ENCODE measurements at places on chromosomes 1 and 21. TPM values are rescaled to one million over a fixed set of nuclear protein-coding genes. Genes with fewer than 3 reads are reported as not detected.

DNA sequence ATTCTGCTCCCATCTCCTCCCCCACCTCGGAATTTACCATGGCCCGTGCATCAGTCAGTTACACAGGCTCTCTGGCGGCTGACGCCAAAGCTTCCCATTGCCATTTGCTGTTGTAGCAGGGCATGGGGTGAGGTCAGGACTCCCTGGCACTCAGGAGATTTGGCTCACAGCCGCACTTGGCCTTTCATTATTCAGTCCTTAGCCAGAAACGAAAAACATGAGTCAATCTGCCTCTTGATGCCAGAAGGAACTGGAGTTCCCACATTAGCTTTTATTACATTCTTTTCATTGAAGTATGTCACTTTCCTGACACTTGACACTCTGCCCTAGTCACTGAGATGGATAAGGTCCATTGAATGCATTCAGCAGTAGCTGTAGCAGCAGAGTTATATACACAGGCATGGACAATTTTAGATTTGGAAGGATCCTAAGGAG lies 260.6 kb downstream of the CACNA1E start:
- H3K4me1 ChIP-seq = no peaks in the 10 kb centered on the region
- H3K36me3 ChIP-seq = no peaks in the 10 kb centered on the region
- no peak overlapping the region for H3K27ac ChIP-seq
- peak; percentile 51 for DNase-seq
- no peak overlapping the region for H3K4me3 ChIP-seq

GPR3 gene
- total RNA-seq = 0.35 TPM

DNA sequence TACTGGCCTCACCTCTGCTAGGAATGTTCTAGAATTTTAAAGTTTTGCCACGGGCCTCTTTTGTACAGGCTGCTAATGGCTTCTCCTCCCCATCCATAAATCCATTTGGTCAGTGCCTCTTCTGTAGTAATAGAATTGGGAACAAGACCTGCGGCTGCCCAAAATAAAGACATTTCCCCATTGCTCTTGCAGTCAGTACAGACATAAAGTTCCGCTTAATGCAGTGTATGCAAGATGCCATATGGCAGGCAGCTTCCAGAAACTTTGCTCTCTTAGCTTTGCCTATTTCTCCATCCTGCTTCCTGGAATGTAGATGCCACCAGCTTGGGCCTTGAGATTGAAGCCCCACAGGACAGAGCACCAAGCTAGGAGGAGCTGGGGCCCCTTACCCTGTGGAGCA lies 3.7 kb upstream of the SLC2A5 start:
- no peaks in the 10 kb centered on the region for H3K36me3 ChIP-seq
- H3K27me3 ChIP-seq = no peaks in the 10 kb centered on the region
- H3K4me1 ChIP-seq = peaks cover 6% of the 10 kb centered on the region
- DNase-seq = no peak
- no peak overlapping the region for H3K4me3 ChIP-seq
- H3K27ac ChIP-seq = no peak overlapping the region

CRP gene
- not detected for total RNA-seq

- no peak for DNase-seq
- H3K27me3 ChIP-seq = peaks cover 3% of the 10 kb centered on the region
- peaks cover 13% of the 10 kb centered on the region for H3K4me1 ChIP-seq
Observed at GRCh38 chr1:17304151-17304825, 3.7 kb upstream of the PADI4 start.

DNA sequence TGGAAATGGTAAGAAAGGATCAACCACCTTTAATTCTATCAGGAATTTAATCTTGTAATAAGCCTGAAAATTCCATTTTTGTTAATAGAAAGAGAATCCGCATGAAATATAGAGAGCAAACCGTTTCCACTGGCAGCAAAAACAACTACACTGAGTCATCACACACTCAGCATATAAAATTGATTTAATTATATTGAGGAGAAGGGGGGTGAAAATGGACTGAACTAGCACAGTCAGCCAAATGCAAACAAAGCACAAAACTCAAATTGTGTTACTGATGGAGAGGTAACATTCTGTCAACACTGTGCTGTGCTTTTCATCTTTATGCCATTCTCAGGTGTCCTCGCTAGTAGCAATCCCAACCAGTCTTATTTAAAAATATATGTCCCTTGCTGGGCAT lies 1583.9 kb downstream of the MRPL39 start:
- H3K27ac ChIP-seq = no peak overlapping the region
- H3K36me3 ChIP-seq = no peaks in the 10 kb centered on the region

GRCh38 chr1:10528066-10529014 lies 53.6 kb downstream of the PEX14 start:
- peaks cover 34% of the 10 kb centered on the region for H3K4me1 ChIP-seq
- H3K4me3 ChIP-seq = no peak overlapping the region
- no peaks in the 10 kb centered on the region for H3K36me3 ChIP-seq
- DNase-seq = peak; percentile 52
- no peak overlapping the region for H3K27ac ChIP-seq

DNA sequence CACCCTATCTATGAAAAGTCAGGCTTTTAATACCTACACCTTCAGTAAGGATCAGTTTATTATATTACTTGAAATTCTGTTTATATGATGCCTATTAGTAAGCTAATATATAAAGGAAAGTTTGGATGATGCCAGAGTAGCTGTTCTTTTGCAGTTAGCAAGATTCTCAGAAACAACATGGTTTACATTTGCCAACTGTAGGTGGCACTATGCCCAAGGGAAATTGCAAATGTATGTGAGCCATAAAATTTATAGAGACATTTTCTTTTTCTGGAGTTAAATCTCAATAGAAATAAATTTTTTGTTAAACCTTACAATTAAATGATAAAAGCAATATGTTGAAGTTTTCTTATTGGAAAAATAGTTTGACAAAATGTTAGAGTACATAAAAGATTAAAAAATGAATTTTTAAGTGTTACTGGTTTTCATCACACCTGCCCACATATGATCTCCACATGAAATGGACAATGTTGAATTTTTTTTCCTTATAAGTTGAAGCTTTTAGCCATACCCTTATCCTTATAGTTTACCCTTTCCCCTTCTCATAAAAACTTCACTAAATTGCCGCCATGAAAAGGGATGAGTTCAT lies 32.1 kb upstream of the EPHX4 start:
- H3K27me3 ChIP-seq = no peaks in the 10 kb centered on the region
- H3K4me3 ChIP-seq = no peak overlapping the region
- peak; percentile 7 for DNase-seq
- no peak overlapping the region for H3K27ac ChIP-seq

GRCh38 chr1:168894397-168894903 lies 165.4 kb upstream of the DPT start:
- no peaks in the 10 kb centered on the region for H3K36me3 ChIP-seq
- H3K4me3 ChIP-seq = no peak overlapping the region
- H3K27ac ChIP-seq = peak overlapping the region; percentile 58
- DNase-seq = no peak
- no peaks in the 10 kb centered on the region for H3K4me1 ChIP-seq

EXO1 gene
- total RNA-seq = 0.28 TPM

- no peaks in the 10 kb centered on the region for H3K27me3 ChIP-seq
- H3K36me3 ChIP-seq = peaks cover 71% of the 10 kb centered on the region
- peaks cover 23% of the 10 kb centered on the region for H3K4me1 ChIP-seq
- DNase-seq = no peak
- H3K4me3 ChIP-seq = no peak overlapping the region
- no peak overlapping the region for H3K27ac ChIP-seq
Observed at GRCh38 chr1:207798847-207799246, 47.0 kb downstream of the CD46 start.

DNA sequence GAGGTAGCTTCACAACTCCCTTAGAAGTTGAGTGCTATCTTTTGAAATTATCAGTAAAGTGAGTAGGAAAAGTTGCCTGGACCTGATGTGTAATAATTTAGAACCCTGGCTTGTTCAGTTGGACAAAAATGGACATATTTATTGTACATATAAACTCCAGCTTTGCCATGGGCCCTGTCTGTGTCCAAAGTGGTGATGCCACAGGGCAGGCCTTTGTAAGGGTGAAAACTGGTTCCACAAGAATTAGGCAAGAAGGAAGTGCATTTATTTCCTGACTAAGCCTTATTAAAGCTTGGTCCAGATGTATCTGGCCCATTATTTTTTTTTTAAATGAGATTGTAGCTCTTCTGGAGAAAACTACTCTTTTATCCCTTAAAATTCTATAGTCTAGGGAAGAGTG lies 47.9 kb downstream of the MACO1 start:
- no peaks in the 10 kb centered on the region for H3K27me3 ChIP-seq
- no peak overlapping the region for H3K4me3 ChIP-seq
- no peak overlapping the region for H3K27ac ChIP-seq
- H3K4me1 ChIP-seq = peaks cover 24% of the 10 kb centered on the region
- no peak for DNase-seq

RAB3B gene
- total RNA-seq = not detected

- no peak overlapping the region for H3K4me3 ChIP-seq
- no peaks in the 10 kb centered on the region for H3K4me1 ChIP-seq
- no peak for DNase-seq
- no peak overlapping the region for H3K27ac ChIP-seq
- H3K27me3 ChIP-seq = no peaks in the 10 kb centered on the region
Observed at GRCh38 chr1:230548357-230548756, 93.9 kb upstream of the COG2 start.

DNA sequence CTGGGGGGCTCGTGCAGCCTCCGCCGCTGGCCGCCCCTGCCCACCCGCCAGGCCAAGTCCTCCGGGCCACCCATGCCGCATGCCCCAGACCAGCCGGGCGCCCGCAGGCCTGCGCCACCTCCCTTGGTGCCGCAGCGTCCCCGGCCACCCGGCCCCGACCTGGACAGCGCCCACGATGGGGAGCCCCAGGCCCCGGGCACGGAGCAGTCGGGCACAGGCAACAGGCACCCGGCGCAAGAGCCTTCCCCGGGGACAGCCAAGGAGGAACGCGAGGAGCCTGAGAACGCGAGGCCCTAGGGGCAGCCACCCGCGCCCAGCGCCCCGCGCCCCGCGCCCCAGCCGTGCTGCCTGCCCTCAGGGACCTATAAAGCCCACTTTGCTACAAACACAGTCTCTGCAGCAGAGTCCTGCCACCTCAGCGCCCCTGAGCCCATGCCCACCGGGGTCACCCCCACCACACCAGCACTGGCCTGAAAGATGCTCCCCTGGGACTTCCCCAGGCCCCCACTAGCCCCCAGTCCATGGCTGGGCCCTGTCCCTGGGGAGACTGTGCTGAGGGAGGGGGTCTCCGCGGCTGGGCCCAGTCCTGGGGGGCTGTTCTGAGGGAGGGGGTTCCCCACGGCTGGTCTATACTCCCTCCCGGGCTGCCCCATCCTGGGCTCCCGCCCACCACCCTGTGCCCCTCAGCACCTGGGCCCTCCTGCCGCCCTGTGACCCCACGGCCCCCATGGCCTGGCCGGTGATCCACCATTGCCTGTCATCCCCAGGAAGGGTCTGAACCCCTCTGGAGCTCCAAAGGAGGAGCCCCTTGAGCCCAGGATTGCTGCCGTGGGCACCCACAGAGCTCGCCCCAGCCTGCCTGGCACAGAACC lies 8.6 kb downstream of the TNFRSF18 start:
- no peak overlapping the region for H3K4me3 ChIP-seq
- H3K27ac ChIP-seq = no peak overlapping the region
- peaks cover 9% of the 10 kb centered on the region for H3K4me1 ChIP-seq

DNA sequence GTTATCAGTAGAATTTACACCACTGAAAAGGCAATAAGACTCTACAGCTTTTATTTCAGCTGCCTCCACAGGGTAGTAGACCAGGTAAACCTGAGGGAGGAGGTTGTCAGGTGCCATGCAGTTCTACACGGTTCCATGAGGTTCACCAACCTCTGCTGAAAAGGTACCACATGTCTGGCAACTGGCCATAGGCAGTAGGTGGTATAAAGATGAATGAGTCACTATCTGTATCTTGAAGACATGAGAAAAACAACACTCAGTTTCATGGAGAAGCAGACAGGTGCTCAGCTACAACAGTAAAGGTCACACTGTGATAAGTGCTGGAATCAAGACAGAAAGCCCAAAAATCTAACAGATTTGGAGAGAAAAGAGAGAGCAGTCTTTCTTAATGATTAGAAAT lies 145.4 kb downstream of the PTGER3 start:
- no peak overlapping the region for H3K27ac ChIP-seq
- no peak for DNase-seq
- no peak overlapping the region for H3K4me3 ChIP-seq

AMPD1 gene
- total RNA-seq = not detected

DNA sequence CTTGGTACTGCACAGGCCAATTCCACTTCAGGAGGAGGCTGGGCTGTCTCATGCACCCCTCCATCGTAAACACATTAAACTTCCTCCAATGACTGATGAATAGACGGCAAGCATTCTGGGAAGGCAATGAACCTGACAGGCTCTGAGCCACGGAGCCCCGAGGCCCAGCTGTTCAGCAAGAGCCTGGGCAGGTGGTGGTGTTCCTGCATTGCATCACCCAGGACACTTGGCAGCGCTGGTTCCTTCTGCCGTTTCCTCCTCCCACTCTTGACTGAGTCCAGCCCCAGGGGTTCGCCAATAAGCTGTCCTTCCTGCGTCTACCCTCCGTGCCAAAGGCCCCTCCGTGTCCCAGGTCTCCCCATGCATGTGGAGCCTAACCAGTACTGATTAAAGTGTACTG lies 109.8 kb downstream of the JAK1 start:
- peak; percentile 43 for DNase-seq
- no peak overlapping the region for H3K4me3 ChIP-seq

- no peaks in the 10 kb centered on the region for H3K36me3 ChIP-seq
- H3K4me1 ChIP-seq = no peaks in the 10 kb centered on the region
- no peak for DNase-seq
- H3K4me3 ChIP-seq = no peak overlapping the region
- no peak overlapping the region for H3K27ac ChIP-seq
Observed at GRCh38 chr1:231665101-231665500, 38.5 kb downstream of the DISC1 start.

KIF26B gene
- 3.3 TPM for total RNA-seq

DNA sequence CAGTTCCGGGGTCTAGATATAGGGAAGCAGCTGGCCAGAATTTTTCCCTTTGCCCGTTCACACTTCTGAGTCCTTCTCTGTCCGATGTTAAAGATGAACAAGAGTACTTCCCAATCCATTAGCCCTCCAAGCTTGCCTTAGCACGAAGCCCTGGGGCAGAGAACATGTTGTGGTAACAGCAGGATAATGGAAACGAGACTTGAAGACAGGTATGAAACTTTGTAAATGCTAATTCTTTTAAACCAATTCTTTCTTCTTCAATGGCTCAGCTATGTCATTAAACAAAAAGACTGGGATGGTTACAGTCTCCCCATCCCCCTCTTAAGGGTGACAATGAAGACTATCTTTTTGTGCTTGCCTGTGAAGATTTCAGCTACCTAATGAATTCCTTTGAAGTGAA lies 218.5 kb downstream of the PLA2G4A start:
- no peaks in the 10 kb centered on the region for H3K4me1 ChIP-seq
- no peak overlapping the region for H3K4me3 ChIP-seq
- H3K36me3 ChIP-seq = no peaks in the 10 kb centered on the region
- DNase-seq = no peak
- no peaks in the 10 kb centered on the region for H3K27me3 ChIP-seq

Measured in heart left ventricle (tissue), 16 donors.